Stimulated activated CD4-positive, alpha-beta T cell treated with anti-CD3 and anti-CD28 coated beads, Interleukin-15, amount 100 ng/mL, for 1 hour (primary cell): ENCODE measurements at places on chromosomes 7 and 10.

DNA sequence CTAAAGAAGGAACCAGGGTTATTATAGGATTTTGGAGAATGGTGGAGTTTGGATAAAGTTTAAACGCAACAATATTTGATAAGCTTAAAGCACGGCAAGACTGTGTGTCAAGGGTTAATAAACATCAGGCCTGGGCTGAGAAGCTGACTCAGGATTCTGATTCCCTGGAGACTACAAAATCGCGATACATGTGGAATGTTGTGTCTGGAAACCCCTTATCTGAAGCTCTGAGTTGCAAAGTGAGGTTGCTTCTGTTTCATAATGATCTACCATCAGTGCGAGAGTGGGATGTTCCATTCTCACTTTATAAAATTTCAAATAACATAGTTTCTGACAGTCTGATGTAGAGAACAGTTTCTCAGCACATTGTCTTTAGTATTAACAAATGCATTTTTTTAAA is 7.8 kb downstream of the C1GALT1 start:
- no peak for DNase-seq

- DNase-seq: no peak
These were observed 38.5 kb downstream of the TCERG1L start for GRCh38 chr10:131272897-131273451.

GRCh38 chr7:107995184-107996071 is 7.5 kb downstream of the LAMB1 start:
- no peak for DNase-seq

GRCh38 chr7:88399696-88400240 is 93.1 kb upstream of the STEAP4 start:
- DNase-seq: no peak

DNA sequence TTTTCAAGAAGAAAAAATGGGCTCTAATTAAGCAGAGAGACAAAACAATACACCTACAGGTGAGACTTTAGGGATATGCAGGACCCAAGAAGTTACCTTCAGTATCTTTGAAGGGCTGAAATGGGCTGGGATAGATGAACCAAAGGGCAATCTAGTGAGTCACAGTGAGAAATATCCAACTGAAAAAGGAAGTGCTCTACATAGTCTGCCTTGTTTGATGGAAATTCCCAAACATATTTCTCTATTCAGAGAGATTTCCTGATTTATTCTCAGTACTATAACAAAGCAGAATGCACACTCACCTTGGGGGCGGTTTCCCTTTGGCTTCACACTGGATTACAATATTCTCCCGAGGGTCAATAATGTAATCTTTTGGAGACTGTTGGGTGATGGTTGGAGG is 104.1 kb upstream of the LAMB4 start:
- no peak for DNase-seq

DNA sequence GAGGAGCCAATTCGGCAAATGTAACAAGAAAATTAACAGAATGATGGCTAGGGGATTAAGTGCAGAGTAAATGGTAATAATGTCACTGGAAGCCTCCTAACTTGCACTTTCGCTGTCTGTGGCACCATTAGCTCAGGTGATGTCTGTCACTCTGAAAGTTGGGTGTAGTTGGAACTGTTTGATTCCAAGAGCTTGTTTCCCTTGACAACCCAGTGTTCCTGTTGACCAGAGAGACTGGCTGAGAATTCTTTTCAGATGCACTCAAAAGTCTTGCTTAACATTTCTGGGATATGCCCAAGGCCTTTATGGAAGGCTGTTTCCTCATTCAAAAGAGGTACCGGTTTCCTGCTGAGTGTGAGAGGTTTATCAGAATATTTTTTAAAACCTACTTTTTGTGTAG is 49.6 kb downstream of the PLPP4 start:
- DNase-seq: no peak

DNA sequence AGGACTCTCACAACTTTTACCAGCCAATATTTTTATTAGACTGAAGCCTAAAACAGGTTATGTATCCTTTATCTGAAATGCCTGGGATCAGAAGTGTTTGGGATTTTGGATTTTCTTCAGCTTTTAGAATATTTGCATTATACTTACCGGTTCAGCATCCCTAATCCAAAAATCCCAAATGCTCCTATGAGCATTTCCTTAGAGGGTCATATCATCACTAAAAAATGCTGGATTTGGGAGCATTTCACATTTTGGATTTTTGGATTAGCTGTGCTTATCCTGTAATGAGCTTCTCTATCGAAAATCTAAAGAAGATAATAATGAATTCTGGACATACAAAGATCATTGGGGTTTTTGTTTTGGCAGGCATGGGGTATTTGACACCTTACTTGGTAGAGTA is 53.0 kb downstream of the RALA start:
- no peak for DNase-seq

GRCh38 chr10:113978802-113979201 is 64.9 kb upstream of the ADRB1 start:
- no peak for DNase-seq

- no peak for DNase-seq
These were observed 45.2 kb downstream of the MTERF1 start for GRCh38 chr7:91835091-91835825.

GRCh38 chr7:90629297-90629918 is 33.3 kb downstream of the CDK14 start:
- DNase-seq: no peak

GRCh38 chr10:112790921-112791320 is 159.1 kb upstream of the TCF7L2 start:
- DNase-seq: no peak

DNA sequence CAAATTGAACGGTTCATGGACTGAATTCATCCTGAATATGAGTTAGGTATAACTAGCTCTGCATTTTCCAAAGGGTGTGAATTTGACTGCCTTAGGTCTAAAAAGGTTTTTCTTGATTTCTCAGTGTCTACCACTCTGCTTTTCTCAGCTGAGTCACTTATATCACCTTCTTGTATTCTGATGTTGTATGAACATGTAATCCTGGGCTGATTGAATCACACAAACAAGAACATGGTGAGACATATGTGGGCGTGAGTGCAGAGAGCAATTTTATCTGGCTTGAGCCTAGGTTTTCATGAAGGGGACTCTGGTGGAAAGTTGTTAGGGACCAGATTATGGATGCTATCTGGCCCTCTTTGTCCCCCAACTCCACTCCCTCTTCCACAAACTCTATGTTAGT is 239.8 kb downstream of the SUGCT start:
- no peak for DNase-seq

DNA sequence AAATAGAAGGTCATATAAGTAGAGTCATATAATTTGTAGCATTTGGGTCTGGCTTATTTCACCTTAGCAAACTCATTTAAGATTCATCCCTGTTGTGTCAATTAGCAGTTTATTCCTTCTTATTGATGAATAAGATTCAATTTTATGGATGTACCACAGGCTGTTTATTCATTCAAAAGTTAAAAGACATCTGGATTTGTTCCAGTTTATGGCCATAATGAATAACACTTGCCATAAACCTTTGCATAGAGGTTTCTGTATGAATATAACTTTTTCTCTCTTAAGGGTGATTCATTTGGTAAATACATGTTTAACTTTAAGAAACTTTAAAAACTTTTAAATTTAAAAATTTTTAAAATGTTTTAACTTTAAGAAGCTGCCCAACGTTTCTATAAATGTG is 66.4 kb downstream of the CPED1 start:
- no peak for DNase-seq

GRCh38 chr10:80139265-80139664 is 6.7 kb downstream of the PLAC9 start:
- DNase-seq: no peak

GRCh38 chr10:60621018-60621417 is 157.3 kb upstream of the CDK1 start:
- no peak for DNase-seq

DNA sequence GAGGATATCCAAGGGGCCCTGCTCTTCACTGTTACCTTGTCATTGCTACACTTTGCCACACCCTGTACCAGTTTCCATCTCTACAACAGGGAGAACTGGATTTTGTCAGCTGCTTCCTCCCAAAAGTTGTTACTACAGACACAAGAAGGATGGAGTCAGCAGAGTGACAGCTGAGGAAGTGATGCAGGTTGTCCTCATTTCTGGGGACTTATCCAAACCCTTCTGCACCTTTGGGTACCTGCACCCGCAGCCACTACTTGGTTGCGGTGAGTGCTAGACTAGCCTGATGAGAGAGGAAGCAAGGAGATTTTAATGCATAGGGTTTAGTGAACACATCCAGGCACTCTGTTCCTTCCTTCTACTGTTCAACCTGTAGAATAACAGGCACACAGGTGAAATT is 281.0 kb downstream of the RPS24 start:
- DNase-seq: no peak

DNA sequence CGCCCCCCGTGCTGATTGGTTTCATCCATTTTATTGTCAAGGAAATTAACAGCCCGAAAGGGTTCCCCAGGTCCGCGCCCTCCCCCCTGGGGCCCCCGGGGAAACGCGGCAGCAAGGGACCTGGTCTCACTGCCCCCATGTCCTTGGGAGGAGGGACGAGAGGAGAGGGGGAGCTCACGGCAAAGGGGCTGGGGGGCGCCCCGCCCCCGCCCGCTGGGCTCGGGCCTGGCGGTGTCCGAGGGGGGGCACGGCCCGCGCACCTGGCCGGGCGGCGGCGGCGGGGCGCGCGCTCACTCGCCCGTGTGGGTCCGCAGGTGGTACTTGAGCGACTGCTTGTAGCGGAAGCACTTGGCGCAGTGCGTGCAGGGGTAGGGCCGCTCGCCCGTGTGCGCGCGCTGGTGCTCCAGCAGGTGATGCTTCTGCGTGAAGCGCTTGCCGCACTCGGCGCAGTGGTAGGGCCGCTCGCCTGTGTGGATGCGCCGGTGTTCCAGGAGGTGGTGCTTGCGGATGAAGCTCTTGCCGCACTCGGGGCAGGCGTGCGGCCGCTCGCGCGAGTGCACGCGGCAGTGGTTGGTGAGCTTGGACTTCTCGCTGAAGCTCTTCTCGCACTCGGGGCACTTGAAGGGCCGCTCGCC is 29.3 kb downstream of the ZNF777 start:
- DNase-seq: no peak

DNA sequence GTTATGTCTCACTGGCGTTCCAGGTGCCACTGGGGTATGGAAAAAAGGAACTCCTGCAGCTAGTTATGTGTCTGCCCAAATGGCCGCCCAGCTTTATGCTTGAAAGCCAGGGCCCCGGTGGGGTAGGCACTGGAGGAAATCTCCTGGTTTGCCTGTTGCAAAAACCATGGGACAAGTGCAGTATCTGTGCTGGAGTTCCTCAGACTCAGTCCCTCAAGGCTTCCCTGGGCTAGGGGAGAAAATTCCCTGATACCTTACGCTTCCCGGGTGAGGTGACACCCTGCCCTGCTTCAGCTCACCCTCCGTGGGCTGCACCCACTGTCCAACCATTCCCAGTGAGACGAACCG is 90.3 kb upstream of the CDK6 start:
- DNase-seq: no peak

DNA sequence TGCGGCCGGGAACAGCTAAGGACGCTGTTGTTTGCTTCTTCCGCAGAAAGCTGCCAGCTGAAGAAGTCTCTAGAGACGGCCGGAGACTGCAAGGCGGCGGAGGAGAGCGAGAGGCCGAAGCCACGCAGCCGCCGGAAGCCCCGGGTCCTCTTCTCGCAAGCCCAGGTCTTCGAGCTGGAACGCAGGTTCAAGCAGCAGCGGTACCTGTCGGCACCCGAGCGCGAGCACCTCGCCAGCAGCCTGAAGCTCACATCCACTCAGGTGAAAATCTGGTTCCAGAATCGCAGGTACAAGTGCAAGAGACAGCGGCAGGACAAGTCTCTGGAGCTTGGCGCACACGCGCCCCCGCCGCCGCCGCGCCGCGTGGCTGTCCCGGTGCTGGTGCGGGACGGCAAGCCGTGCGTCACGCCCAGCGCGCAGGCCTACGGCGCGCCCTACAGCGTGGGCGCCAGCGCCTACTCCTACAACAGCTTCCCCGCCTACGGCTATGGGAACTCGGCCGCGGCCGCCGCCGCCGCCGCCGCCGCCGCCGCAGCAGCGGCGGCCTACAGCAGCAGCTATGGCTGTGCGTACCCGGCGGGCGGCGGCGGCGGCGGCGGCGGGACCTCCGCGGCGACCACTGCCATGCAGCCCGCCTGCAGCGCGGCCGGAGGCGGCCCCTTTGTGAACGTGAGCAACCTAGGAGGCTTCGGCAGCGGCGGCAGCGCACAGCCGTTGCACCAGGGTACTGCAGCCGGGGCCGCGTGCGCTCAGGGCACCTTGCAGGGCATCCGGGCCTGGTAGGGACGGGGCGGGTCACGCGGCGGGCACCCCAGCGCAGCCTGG is 2.4 kb downstream of the NKX2-3 start:
- DNase-seq: no peak

- DNase-seq: no peak
These were observed 439.1 kb upstream of the MGMT start for GRCh38 chr10:129027906-129028305.

DNA sequence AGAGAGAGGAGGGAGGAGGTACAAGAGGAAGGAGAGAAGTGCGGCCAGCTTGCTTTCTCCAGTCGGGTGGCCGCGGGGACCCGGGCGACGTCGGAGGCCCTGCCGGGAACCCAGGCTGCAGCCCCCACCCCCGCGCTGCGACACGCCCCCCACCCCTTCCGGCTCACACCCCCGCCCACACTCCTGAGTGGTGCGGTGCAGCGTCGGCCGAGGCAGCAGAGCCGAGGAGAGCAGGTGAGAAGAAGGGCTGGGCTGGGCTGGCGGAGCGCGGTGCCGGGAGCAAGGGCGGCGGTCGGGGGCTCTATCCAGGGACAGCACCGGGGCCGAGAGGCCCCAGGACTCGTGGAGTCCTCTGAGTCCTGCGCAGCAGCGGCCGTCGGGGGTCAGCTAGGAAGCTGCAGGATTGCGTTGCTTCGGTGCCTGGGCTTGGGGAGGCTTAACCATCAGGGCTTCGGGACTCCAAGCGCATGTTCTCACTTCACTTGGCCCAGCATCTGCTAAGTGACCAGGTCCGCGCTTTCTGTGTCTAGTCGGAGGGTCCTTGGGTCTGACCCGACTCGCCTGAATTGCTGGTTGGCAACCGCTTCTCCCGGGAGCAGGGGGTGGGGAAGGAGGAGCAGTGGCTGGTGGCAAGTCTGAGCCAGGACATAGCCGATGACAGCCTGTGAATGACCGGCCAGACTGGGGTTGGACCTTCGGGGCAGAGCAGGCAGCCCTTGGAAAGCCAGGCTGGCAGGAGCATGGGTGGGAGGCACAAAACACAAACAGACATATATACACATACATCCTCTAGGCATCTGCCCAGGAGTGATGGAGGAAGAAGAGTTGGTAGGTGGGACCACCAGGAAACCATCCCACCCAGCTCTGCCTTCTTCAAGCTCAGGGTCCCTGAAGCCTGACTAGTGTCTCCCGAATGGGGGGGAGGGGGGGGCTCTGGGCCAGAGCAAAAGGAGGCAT is 683 bp downstream of the CHAT start:
- DNase-seq: no peak

- DNase-seq: no peak
These were observed 186.7 kb downstream of the SLC25A13 start for GRCh38 chr7:96135241-96135640.

- DNase-seq: no peak
These were observed 34.9 kb upstream of the CNPY1 start for GRCh38 chr7:155581107-155581830.

- no peak for DNase-seq
These were observed 341.6 kb downstream of the ABCA13 start for GRCh38 chr7:48512892-48513291.

GRCh38 chr7:16345979-16346958 is 75.1 kb downstream of the CRPPA start:
- DNase-seq: no peak
